ENCODE measurements at places on chromosomes 6 and 20.
A peak's percentile ranks its signal among the peaks of the same experiment; 100 is the strongest.

DNA sequence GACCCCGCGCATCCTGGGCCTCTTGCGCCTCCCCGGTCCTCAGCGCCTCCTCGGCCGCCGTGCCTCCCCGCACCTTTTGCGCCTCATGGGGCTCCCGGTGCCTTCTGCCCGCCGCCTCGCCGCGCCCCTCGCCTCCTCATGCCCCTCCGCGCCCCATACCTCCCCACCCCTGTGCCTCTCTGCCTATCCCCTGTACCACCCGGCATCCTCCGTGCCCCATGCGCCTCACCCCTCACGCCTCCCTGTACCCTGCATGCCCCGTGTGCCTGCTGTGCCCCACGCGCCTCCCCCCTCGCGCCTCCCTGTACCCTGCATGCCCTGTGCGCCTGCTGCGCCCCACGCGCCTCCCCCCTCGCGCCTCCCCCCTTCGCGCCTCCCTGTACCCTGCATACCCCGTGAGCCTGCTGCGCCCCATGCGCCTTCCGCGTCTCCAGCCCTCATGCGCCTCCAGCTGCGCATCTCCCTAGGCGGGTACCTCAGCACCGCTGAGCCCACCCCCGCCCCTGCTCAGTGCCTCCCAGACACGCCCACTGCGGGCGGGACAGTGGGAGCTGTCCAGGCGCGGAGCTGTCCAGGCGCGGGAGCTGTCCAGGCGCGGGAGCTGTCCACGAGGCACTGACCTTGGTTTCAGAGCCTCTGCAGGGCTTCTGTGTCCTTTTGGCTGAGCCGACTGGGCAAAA, 37.1 kb downstream of the IGF2R start:
- no peak for DNase-seq

GRCh38 chr6:165552248-165552736, 110.7 kb downstream of the PDE10A start:
- DNase-seq, result no peak

- DNase-seq, result no peak
Measured at GRCh38 chr6:12162213-12162612, 127.9 kb upstream of the EDN1 start.

DNA sequence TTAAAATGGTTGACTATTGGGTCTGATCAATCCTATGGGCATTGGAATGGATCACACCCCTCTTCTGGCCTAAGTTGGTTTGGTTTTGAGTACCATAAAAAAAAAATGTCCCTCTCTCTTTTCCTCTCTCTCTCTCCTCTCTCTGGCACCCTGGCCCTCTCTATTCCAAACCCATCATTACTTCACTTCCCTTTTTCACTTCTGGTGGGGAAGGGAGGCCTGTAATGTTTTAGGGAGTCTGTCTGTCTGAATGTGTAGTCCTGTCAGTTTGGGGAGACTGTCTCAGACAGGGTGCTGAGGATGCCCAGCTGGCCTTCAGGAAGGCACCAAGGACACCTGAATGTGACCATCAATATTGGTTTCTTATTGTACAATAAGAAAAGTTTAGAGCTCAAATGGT, 165.8 kb downstream of the CD24 start:
- no peak for DNase-seq

- no peak for DNase-seq
Measured at GRCh38 chr6:89951574-89952104, 57.4 kb downstream of the GJA10 start.

DNA sequence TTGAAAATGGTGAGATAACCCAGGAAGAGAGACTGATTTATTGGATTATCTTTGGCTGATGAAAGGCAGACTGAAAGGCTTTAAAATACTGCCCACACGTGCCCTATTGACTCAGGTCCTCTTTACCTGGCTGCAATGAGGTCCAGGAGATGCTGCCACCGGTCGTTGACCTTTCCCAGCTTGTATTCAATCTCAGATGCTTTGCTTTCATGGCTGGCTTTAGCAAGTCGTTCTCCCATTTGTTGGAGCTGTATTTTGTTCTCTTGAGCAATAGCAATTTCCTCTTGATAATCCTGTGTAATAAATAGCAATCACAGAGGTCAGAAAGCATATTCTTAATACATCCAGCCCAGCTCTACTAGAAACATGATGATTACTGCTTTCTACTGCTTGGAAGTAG, 368.8 kb downstream of the ESR1 start:
- no peak for DNase-seq

- no peak for DNase-seq
Measured at GRCh38 chr20:57869951-57870315, 160.1 kb upstream of the PMEPA1 start.

DNA sequence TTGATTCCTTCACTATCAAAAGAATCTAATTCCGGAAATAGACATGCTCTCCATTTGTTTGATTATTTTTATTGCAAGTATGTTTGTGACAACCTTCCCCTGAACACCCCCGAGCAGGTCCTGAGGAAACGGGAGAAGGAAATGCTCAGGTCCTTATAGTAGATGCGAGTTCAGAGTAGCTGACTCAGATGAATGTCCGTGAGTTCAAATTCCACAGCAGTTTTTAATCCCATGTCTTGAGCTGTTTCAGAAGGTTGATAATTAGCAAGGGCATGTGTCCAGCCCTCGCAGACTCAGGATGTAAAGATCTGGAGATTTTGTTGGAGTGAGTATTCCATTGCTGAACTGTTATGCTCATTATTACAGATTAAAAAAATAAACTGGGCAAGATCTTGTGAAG, 169.3 kb downstream of the BCAS1 start:
- DNase-seq, result no peak

DNA sequence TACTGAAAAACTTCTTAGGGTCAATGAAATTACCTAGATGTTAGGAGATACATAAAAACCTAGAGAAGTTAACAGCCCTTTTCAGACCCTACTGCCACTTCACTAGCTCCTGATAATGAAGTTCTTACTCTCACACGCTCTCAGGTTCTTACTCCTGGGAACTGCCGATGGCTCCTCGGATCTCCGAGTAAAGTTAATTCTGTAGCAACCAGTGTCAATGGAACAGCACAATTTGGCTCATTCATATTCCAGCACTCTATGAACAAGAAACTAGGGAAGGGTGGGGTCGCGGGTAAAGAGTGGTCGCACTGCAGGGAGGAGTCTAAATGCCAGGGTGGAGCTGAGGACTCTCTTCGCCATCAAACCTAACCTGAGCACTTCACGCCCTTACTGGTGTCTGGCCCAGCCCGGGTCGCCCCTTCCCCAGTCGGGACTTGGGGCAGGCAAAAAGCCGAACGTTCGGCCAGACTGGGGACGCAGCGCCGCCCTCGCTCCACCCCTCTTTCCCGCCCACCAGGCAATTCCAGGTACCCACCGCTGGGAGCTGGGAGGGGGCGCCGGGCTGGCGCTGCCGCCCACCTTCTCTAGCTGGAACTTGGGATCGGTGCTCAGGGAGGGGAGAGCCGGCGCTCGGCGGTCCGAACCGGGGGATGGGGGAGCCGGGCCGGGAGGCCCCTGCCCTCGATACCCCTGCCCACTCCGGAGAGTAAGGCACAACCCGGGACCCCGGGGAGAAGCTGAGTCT, 744 bp downstream of the RAB23 start:
- DNase-seq, result peak; percentile 1

DNA sequence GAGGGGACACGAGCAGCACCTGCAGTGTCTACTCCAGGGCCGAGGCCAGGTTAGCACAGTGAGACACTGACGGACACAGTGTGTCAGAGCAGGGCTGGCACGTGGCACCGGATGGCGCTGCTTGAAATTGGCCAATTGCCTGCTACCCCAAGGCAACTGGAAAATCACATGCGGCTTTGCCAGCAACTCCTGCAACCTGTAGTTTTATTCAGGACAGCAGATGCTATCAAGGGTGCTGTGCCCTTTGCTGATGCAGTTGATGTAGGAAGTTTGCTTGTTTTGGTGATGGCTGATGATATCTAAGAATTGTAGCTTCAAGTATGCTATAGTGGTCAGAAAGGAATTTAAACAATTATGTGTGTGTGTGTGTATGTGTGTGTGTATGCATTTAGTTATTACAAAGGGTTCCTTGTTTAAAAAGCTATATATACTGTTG, 25.9 kb downstream of the RIN2 start:
- DNase-seq, result no peak

DNA sequence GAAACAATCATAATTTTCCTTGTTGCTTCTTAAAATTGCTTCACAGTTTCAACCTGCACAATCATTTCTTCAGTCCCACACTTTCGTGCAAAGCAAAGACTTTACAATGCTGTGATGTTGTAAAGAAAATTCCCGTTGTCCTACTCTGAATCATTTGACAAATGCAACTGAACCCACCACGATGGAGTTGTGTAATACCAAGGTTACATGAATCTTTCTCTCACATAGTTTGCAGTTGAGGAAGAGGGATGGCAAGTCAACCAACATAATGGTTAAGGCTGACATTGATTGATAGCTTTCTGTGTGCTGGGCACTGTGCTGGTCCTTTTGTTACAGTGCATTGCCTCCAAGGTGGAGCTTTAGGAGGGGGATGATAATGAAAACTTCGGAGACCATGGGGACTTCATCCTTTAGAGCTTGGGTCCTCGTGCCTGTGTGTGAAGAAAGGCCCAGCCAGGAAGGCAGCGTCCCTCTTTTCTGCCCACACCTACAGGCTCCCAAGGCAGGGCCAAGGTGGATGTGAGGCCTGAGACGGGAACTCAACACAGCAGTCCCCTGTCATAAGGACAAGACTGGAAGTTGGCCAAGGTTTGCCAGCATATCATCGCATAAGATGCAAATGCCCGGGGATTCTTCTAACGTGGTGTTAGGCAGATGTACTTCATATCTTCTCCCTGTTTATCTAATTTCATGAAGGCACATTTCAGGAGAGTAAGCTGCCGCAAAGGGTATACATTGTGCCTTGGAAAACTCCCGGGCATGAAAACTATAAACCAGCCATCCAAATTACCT, 96.9 kb downstream of the LY86 start:
- no peak for DNase-seq

GRCh38 chr20:64084685-64085152, 521 bp upstream of the LKAAEAR1 start:
- DNase-seq, result no peak
